ENCODE measurements at places on chromosomes 5 and 9.

DNA sequence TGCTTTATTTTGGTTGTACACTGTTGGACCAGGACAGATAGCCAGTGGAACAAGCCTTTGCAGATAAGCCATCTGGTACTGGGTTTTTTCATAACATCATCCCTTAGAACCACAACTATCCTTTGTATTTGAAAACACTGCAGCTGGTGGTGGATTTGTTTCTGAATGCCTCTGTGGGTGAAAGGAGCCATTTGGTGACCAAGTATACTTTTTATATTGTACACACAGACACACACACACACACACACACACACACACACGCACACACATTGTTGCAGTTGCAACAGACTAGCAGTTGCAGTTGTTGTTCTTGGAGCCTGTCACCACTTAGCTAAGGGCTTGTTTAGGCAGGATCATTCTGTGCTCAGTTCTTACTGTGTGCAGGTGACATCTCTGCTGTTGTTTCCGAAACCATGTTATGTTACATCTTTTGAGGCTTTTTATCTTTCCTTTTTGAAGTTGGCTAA is 22.9 kb upstream of the CAVIN4 start:
- peaks cover 5% of the 10 kb centered on the region for H3K36me3 ChIP-seq
- DNase-seq = no peak
- no peak overlapping the region for H3K4me3 ChIP-seq
- no peaks in the 10 kb centered on the region for H3K4me1 ChIP-seq
- H3K27me3 ChIP-seq = no peaks in the 10 kb centered on the region

DNA sequence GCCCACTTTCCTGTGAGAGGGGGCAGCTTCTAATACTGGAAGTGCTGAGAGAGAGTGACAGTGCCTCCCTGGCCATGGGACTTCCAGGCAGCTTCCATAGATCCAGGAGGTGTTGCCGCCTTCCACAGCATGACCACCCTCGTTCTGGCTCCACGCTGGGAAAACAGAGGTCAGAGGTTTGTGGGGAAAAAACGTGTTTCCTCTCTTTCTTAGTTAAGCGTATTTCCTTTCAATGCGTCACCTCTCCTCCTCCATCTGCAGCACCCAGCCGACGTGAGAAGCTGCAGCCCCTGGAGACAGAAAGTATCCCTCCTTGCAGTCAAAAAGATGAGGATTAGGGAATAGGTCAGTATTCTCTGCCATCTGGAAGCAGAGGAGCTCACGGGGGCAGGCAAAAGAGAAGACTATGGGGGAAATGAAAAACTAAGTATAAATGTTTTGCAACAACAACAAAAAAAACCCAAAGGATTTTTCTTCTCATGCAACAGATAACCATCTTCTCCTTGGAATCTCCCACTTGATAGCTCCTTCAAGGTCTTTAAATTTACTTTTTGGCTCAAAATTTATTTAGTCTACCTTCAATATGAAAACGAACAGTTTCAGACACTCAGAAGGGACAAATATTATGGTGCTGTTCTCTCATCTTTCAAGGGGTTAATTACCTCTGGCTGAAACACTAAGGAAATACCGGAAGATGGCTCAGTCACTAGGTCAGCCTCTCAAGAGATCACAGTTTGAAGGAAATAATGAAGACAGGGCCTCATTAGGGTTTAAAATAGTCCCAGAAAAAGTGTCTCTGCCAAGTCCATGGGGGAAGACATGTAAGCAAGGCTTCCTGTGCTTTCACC is 38.0 kb downstream of the MTMR12 start:
- H3K4me3 ChIP-seq = no peak overlapping the region
- H3K27me3 ChIP-seq = no peaks in the 10 kb centered on the region
- H3K4me1 ChIP-seq = peaks cover 44% of the 10 kb centered on the region
- DNase-seq = no peak

DNA sequence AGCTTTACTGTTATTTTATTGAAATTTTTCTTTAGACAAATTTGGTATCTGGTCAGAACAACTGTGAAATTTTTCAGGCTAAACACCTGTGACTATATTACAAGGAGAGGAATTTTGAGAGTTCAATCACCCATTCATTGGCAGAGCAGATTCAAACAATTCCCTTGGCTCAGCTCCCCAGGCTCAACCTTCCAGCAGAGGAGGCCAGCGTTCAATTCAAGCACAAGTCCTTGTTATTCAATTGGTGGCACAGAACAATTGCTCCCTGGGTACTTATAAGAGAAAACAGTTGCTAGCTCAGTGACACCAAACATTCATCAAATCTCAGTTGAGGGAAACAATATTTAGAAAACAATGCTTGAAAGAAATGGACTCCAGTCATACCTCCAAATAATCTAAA is 83.3 kb downstream of the SUSD1 start:
- peak; percentile 39 for DNase-seq
- H3K27me3 ChIP-seq = no peaks in the 10 kb centered on the region
- no peak overlapping the region for H3K27ac ChIP-seq
- no peak overlapping the region for H3K4me3 ChIP-seq
- no peaks in the 10 kb centered on the region for H3K36me3 ChIP-seq
- H3K4me1 ChIP-seq = no peaks in the 10 kb centered on the region

DNA sequence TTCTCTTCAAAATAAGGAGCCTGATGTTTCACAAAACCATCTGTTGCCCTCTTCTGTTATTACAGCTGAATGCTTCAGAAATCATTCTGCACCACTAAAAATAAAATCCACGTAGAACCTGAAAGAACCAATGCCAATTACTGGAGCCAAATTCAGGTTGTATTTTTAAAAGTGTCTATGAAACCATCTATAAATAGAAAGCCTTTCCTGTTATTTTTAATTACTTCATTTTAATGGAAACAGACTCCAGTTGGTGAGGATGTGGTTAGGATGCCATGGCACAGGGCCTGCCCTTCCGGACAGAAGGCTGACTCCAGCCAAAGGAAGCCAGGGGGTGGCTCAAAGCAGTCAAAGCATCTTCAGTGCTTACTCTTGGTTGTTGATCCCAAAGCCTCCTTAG is 119.8 kb downstream of the TENT4A start:
- H3K4me3 ChIP-seq = no peak overlapping the region
- H3K27ac ChIP-seq = no peak overlapping the region
- H3K36me3 ChIP-seq = no peaks in the 10 kb centered on the region
- H3K4me1 ChIP-seq = peaks cover 7% of the 10 kb centered on the region

DNA sequence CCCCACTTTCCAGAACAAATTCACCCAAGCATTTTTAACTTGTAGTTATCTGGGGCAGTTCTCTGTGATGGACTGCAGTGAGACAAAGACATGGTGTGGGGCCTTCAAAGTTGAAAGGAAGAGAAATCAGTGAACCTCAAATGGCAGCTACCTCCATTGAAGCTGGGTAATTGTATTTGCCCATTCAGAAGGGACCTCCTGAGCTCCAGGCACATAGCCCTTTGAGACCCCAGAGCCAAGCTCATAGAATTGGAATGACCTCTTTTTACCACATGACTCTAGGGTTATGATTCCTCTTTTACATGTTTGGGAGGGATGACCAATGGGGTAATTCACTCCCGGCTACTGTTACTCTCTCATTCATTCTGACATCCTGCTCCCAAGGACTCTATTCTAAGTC is 368.4 kb upstream of the ITGA1 start:
- no peak for DNase-seq
- no peaks in the 10 kb centered on the region for H3K27me3 ChIP-seq

GRCh38 chr9:3455717-3456116 is 70.1 kb downstream of the RFX3 start:
- no peaks in the 10 kb centered on the region for H3K36me3 ChIP-seq
- H3K27me3 ChIP-seq = no peaks in the 10 kb centered on the region
- H3K4me1 ChIP-seq = peaks cover 4% of the 10 kb centered on the region
- no peak overlapping the region for H3K27ac ChIP-seq
- H3K4me3 ChIP-seq = no peak overlapping the region

DNA sequence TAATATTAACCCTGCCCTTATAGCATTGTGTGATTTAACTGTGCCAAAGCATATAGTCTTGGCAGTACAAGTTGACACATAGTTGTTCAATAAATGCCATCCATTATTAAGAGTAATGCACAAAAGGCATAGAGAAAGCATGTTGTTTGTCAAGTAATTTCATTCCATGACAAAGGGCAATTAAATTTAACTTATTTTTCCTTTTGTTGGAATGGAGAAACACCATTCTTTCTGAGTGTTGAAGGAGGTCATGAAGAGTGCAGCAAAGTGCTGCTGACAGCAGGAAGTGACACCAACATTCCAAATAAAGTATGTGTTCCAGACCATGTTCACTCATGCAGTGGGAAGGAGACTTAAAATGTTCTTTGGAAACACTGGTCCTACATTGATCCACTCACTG is 29.1 kb downstream of the ANKDD1B start:
- DNase-seq = no peak
- H3K4me1 ChIP-seq = no peaks in the 10 kb centered on the region
- H3K36me3 ChIP-seq = no peaks in the 10 kb centered on the region
- H3K4me3 ChIP-seq = no peak overlapping the region

- DNase-seq = no peak
- peaks cover 87% of the 10 kb centered on the region for H3K36me3 ChIP-seq
- H3K27ac ChIP-seq = no peak overlapping the region
- H3K27me3 ChIP-seq = no peaks in the 10 kb centered on the region
- H3K4me1 ChIP-seq = no peaks in the 10 kb centered on the region
- no peak overlapping the region for H3K4me3 ChIP-seq
Measured at GRCh38 chr9:34097865-34098264, 28.6 kb downstream of the DCAF12 start.

DNA sequence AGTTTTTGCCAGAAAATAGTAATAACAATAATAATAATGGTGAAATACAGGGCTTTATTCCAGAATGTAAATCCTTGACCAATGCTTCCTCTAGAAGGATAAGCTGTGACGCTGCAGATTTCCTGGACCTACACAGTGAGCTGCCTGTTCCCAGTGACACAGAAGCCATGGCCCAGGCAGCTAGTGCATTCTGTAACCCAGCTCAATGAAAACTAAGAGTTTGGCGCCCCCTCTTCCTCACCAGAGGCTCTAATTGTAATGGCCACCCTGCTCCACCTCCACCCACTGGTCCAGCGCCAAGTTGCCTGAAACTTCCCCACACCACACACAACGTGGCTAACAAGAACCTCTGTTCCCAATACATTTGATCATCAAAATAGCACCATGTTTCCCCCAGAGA is 248.1 kb downstream of the CETN3 start:
- H3K27ac ChIP-seq = no peak overlapping the region
- no peak overlapping the region for H3K4me3 ChIP-seq
- no peak for DNase-seq
- H3K4me1 ChIP-seq = no peaks in the 10 kb centered on the region
- no peaks in the 10 kb centered on the region for H3K36me3 ChIP-seq

- H3K27ac ChIP-seq = no peak overlapping the region
- no peaks in the 10 kb centered on the region for H3K4me1 ChIP-seq
- H3K36me3 ChIP-seq = no peaks in the 10 kb centered on the region
- no peak overlapping the region for H3K4me3 ChIP-seq
- no peaks in the 10 kb centered on the region for H3K27me3 ChIP-seq
Measured at GRCh38 chr5:73966451-73966850, 340.5 kb downstream of the ARHGEF28 start.

- peaks cover 39% of the 10 kb centered on the region for H3K4me1 ChIP-seq
- H3K27ac ChIP-seq = peak overlapping the region; percentile 96
- H3K27me3 ChIP-seq = peaks cover 2% of the 10 kb centered on the region
- no peaks in the 10 kb centered on the region for H3K36me3 ChIP-seq
- peak overlapping the region; percentile 99 for H3K4me3 ChIP-seq
Measured at GRCh38 chr9:79572032-79572607, 355 bp downstream of the TLE4 start.

DNA sequence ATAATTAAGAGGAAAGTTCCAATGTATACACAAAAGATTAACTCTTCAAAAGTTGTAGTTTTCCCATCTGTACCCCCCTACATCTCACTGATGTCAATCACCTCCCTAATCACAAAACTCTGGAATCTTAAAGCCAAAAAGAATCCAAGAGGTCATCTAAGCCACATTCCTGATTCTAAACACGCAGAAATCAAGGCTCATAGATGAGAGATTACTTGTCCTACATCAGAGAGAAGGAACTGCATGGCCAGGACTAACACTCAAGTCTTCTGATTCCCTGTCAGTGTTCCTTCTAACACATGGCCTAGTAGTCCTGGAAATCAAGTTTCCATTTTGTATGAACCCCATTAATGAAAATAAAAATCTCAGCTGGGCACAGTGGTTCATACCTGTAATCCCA is 58.7 kb downstream of the MAPKAP1 start:
- peaks cover 20% of the 10 kb centered on the region for H3K4me1 ChIP-seq
- H3K27ac ChIP-seq = no peak overlapping the region
- no peak overlapping the region for H3K4me3 ChIP-seq
- no peak for DNase-seq
- no peaks in the 10 kb centered on the region for H3K36me3 ChIP-seq

DNA sequence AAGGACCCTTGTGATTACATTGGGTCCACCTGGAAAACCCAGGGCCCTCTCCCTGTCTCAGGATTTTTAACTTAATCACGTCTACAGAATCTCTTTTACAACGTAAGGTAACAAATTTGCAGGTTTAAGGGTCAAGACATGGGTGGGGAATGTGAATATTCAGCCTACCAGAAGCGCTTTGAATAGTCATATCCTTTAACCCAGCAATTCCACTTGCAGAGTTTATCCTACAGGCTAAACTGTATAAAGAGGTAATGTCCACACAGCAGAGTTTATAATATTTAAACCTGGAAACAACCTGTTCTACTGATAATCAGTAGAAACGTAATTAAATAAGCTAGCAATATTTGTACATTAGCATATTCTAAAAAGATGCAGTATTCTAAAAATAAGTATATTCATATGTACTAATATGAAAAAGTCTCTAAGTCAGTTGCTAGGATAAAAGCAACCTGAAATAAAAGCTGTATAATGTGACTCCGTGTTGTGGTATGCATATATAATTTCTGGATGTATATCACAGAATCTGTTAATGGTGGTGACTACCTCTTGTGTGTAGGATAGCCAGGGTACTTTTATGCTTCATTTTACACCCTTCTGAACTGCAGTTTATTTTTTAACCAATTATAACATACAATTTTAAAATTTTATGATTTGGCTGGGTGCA is 14.1 kb upstream of the NIPAL4 start:
- H3K27ac ChIP-seq = no peak overlapping the region
- no peak overlapping the region for H3K4me3 ChIP-seq
- no peaks in the 10 kb centered on the region for H3K36me3 ChIP-seq
- DNase-seq = no peak
- H3K4me1 ChIP-seq = peaks cover 24% of the 10 kb centered on the region

DNA sequence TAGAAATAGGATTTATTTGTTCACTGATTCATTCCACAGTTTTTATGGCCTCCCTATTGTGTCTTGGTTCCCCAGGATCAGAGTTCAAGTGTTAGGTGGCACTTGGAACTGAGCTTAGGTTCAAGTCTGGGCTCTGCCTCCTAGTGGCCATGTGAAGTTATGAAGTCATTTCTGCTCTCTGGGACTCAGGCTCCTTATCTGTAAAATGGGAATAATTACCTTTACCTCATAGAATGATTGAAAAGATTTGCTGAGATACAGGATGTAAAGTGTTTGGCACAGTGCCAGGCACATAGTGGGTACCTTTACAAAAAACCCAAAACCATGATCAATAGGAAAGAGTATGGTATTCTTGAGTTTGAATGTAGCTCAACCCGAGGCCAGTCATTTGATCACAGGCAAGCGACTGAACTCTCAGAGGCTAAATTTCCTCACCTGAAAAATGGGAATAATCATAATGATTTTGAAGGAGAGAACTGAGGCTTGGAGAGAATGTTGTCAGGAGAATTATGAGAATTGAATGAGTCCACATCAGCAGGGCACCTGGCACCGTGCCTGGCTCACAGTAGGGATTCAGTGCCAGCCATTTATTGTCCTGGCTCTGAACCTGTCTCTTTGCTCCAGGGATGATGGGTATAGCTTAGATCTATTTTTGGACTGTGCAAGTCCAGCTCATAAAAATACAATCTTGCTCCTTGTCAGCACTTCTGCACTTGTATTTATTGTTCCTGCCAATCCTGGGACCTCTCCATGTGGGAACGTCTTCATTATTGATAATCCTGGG is 10.8 kb downstream of the NSG2 start:
- no peak for DNase-seq
- H3K4me3 ChIP-seq = no peak overlapping the region
- no peaks in the 10 kb centered on the region for H3K27me3 ChIP-seq
